Omental fat pad (tissue), 4 donors: ENCODE measurements at places on chromosomes 1 and 21. TPM values are rescaled to one million over a fixed set of nuclear protein-coding genes. Genes with fewer than 3 reads are reported as not detected.

DNA sequence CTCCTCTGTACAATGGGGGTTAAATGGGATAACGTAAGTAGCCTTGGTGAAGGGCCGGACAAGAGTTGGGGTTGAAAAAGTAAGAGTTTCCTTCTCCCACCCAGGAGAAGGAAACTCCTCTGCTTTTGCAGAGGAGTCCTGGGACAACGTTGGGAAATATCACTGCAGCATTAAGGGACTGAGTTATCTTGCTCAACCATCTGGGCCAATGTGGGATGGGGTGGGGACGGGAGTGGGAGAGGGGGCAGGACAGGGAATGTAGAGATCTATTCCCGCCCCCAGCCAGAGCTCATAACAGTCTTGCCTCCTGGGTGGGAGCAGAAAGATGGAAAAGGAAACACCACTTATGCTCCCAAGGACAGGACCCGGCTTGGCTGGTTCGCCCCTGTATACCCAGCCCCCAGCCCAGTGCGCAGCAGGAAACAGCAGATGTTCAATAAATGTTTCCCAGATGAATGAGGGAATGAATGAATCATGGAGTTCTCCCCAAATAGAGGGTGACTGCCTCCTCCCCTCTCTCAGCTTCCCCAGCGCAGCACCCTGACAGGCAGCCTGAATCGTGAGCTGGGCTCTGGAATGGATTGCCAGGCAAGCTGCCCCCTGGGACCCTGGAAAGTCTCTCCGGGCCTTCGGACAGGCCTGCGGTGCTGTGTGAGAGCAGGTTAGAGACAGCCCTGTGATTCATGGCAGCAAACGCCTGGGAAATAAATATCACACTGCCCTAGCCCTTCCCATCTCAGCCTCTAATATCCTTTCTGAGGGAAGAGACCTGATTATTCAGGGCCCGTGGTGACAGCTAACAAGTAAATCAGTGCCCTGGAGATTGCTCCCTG lies 24.8 kb downstream of the FBXO2 start:
- DNase-seq: no peak

RAB3B gene
- total RNA-seq: 0.12 TPM

DNA sequence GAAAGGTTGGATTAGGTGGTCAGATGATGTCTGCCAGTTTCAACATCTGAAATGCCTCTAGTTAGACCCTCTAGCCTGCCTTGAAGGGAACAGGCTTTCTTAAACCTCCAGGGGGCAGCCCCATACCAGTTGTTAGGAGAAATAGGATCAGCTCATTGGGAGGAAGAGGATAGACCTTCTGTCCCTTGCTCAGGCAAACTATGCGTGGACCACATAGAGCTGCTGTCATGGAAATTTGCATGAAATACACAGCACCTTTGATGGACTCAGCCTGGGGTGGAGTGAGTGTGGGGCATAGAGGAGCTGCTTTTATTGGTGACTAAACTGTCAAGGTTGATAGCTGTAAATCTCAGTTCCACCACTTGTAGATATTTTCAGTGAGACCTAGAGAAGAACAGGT lies 38.4 kb upstream of the SPAG17 start:
- no peak for DNase-seq

LCE2C gene
- not detected for total RNA-seq

GRCh38 chr1:15417059-15417934 lies 7.6 kb downstream of the EFHD2 start:
- DNase-seq: no peak

ALG14 gene
- total RNA-seq: 2.8 TPM

KRTAP21-2 gene
- not detected for total RNA-seq

SH2D5 gene
- total RNA-seq: 0.25 TPM

ELAPOR1 gene
- 0.74 TPM for total RNA-seq

GRCh38 chr1:179973198-179974110 lies 18.8 kb downstream of the CEP350 start:
- DNase-seq: no peak

KRTAP23-1 gene
- not detected for total RNA-seq

- no peak for DNase-seq
Observed at GRCh38 chr1:2238361-2239012, 10.4 kb downstream of the SKI start.

GRCh38 chr1:173925306-173926242 lies 8.4 kb upstream of the SERPINC1 start:
- DNase-seq: no peak

DNA sequence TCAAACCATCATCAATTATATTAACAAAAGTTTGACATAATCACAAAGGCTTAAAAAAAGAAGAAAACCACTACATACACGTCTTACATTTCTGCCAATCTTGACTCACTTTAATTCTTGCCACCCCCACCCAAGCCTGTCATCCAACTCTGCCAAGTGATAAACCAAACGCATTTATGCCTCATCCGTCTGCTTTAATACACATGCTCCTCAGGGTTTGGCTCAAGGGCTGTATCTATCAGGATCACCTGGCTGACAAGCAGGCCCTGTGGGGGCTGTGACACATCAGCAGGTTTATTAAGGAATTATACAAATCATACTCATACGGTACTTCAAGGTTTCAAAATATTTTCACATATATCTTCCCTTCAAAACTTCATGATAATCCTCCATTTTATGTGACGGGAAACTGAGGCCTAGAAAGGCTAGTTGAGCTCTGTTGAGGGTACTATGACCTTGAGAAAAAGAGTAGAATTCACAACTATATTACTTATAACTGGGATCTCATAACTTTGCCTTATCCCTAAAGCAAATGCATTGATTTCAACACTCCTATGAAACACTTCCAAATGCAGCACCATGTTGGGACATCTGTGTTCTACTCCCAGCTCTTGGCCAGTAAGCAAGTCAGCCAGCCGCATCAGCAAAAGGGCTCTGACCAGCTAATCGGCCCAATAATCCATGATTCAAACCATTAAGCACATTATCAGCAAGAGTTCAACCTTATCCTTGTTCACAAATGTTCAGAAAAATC lies 8.7 kb downstream of the SORT1 start:
- DNase-seq: no peak

BSDC1 gene
- total RNA-seq: 51.9 TPM

SLC9A1 gene
- total RNA-seq: 6.1 TPM

DNA sequence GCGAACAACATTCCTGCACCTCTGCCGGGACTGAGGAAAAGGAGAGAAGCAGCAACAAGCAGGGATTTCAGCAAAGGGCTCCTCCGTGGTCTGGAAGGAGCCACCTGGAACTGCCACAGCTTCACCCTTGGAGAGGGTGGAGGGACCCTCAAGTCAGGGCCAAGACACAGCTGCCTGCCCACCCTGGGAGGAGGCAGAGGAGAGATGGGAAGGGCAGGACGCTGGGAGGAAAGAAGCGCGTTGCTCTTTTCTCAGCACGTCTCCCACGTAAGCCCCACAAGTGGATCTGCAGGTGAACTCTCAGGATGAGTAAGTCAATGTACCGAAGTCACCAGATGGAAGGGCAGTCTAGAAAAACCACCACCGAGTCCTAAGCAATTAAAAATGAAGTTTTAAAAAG lies 39.6 kb downstream of the SLC19A1 start:
- no peak for DNase-seq

- no peak for DNase-seq
Observed at GRCh38 chr21:25506887-25507286, 100.4 kb downstream of the MRPL39 start.

OR2AK2 gene
- not detected for total RNA-seq

GRCh38 chr1:81459043-81459442 lies 341.7 kb upstream of the ADGRL2 start:
- no peak for DNase-seq

DNA sequence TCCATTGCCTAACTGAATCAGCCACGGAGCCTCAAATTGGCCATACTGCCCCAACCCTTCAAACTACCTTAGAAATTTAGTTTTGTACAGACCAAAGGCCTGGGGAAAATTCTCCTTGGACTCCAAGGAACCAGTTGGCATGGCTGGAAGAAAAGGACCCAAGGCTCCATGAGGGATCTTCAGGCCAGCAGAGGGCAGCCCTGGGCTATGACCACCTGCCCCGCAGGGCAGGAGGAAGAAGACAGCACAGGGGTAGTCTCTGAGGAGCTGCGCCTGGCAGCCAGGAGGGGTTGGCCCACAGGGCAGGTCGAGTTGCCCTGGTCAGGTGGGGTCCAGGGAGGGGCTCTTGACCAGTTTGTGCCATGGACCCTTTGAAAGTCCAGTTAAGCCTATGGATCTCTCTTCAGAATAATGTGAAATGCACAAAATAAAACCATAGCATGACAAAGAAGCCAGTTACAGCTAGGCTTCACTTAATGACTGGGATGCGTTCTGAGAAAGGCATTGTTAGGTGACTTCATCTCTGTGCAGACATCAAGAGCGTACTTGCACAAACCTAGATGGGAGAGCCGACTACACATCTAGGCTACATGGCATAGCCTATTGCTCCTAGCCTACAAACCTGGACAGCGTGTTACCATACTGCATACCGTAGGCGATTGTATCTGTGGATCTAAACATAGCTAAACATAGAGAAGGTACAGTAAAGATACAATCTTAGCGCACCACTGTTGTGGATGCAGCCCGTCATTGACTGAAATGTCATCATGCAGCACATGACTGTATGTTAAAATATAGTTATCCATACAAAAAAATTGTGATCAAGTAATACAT lies 26.1 kb downstream of the CACNA1S start:
- no peak for DNase-seq

KCNC4 gene
- 12.0 TPM for total RNA-seq

FMO4 gene
- total RNA-seq: 6.2 TPM

NEXN gene
- 30.9 TPM for total RNA-seq

DNA sequence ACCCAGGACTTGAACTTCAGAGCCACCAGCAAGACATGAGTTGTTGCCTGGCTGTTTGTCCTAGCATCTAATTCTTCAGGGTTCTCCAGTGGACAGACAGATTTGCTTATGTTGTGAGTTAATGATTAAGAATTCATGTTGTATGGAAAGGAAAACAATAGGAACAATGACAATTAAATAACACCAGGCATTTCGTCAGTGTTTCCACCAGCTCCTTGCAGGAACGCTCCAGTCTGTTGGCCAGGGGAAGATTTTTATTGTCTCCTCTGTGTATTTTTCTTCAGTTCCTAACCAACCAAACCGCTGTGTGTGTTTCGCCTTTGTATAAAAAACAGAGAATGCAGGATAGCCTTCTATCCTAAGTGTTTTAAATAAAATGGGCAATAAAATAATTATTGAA lies 64.4 kb upstream of the PTGFR start:
- no peak for DNase-seq

TRNP1 gene
- total RNA-seq: 24.6 TPM

- no peak for DNase-seq
Observed at GRCh38 chr1:157105988-157106812, 6.6 kb upstream of the ETV3L start.
